T-helper 1 cell (primary cell): ENCODE measurements at places on chromosomes 7 and 10.

DNA sequence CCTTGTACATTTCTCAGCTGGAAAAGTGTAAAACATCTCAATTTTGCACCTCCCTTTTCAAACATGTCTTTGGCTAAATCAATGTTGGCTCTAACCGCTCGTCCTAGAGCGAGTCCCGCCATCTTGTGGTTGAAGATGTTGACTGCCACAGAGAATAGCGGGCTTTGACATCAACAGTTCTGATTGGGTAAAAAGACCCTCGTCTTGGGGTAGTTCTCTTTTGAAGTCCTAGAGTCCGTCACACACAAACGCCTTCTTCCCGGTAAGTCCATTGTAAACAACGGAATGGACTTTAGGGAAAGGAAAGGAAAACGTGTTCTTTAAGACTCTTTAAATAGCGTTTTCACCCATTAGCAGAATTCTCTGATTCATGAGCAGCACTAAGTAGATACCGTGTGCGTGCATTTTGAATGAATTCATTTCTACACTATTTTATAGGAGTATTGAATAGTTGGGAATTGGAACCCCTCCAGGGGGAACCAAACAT, 452 bp upstream of the RPP30 start:
- DNase-seq = no peak

GRCh38 chr7:38438970-38439369, 165.5 kb upstream of the TARP start:
- DNase-seq = no peak

- no peak for DNase-seq
These were observed 34.9 kb upstream of the KDM7A start for GRCh38 chr7:140211698-140212097.

DNA sequence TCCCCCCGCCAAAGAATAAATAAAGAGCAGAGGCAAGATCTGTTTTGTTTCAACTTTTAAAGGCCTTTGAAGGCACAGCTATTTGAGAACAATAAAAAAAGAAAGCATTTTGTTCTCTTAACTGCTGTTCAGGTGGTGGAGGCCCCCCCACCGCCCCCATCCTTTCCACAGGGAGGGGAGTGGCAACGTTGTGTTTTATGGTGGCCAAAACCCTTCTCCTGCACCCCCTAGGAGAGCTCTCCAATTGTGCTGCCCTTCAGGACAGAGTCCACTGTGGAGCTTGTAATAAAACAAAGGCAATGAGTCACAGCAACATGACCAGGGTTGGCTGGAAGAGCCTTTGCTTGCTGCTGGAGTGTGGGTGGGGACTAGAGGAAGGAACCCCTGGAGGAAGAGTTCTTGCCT, 987.9 kb downstream of the KCNMA1 start:
- no peak for DNase-seq

DNA sequence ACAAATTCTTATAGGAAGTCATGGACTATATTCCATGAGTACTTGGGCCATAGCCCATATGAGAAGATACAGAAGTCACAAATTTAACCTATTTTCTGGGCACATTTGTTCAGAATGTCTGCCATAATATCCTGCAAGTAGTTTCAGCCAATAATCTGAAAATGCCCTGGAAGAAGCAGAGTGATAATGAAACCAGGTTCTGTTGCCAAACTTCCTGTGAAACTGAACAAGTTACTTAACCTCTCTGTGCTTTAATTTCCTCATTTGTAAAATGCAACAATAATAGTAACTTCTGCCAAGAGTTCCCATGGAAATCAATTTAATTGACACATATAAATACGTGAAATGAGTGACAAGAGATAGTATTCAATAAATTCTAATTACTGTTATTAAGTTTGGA, 88.8 kb downstream of the SEMA3C start:
- DNase-seq = no peak

- no peak for DNase-seq
These were observed 351.1 kb downstream of the ACTR3B start for GRCh38 chr7:153110606-153111005.

- no peak for DNase-seq
These were observed 48.8 kb downstream of the PITRM1 start for GRCh38 chr10:3123571-3124411.

DNA sequence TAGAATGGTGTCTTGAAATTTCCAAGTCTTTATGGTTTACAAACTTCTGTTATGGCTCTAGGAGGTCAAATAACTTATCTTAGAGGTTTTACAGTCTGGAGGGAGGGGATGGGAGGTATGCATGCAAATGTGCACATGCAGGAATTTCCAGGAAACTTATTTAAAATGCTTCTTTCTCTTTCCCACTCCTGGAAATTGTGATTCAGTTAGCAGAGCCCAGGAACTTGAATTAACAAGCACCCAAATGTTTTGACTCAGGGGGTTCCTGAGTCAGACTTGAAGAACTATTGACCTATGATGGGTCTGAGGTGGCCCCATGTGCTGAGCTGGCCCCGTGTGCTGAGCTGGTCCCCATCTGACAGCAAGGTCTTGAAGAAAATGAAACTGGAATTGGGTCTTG, 669.4 kb downstream of the INHBA start:
- DNase-seq = no peak
